Stomach (tissue), 19 donors: ENCODE measurements at places on chromosomes 13 and 19.

- no peak for DNase-seq
These were observed 89.2 kb upstream of the WASF3 start for GRCh38 chr13:26468265-26468801.

DNA sequence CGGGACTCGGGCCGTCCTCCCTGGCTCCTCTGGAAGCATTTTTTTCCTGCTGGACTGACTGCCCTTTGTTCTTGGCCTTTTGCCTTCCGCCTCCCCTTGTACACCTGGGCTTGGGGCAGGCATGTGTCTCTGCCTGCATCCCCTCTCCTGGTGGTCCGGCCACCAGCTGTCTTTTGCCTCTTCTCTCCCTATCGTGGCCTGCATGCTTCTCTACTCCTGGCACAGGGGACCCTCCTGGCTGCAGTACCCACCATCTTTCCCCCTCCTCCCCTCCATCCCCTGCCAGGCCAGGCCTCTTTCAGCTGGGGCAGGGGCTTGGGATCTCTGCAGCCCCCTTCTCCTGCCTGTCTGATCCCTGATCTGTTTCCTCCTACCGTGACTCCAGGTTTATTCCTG lies 12.1 kb downstream of the WTIP start:
- no peak for DNase-seq

DNA sequence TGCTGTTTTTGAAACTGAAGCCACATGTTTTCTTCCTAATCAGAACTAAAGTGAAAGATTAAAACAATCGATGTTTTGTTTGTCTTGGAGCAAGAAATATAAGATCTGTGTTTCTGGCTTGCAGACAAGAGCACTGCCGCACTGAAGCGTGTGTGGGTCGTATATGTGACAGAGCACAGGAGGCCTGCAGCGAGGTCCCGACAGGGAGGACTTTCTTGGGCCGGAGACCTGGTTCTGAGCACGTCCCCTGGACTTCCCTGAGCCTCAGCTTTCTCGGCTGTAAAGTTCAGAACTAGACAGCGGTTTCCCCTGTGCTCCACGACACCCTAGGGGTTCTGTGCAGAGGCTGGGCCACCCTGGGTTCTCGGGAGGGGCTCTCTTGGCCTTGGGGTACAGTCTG lies 60.5 kb downstream of the GADD45B start:
- no peak for DNase-seq

- no peak for DNase-seq
These were observed 80.8 kb downstream of the TNFSF11 start for GRCh38 chr13:42654722-42655121.

DNA sequence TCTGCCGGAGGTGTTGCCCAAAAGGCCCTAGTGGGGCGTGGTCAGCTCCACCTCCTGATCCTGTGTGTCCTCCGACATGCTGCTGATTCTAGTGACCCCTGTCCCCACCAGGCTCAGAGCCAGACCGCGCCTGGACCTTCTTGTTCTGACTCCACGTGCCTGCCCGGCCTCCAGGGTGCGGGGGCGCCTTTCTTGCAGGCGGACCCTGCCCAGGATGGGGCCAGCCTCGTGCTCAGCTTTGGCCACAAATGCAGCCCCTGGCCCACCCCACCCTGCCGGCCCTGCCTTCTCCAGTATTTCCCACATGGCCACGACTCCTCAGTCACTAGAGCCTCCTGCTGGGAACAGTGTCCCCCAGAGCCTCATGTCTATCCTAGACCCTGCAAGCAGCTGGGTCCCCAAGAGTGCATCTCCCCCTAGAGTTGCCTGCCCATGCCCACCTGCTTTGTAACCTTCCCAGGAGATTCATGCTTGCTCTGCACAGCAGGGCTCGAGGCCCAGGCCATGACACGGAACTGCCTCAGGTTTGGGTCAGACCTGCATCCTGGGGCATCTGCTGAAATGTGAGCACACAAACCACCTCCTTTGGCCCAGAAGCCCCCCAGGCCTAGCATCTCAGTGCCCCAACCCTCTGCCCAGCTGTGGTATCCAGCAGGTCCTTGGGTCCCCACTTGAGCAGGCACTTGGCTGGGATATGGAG lies 27.0 kb downstream of the TMEM161A start:
- no peak for DNase-seq

DNA sequence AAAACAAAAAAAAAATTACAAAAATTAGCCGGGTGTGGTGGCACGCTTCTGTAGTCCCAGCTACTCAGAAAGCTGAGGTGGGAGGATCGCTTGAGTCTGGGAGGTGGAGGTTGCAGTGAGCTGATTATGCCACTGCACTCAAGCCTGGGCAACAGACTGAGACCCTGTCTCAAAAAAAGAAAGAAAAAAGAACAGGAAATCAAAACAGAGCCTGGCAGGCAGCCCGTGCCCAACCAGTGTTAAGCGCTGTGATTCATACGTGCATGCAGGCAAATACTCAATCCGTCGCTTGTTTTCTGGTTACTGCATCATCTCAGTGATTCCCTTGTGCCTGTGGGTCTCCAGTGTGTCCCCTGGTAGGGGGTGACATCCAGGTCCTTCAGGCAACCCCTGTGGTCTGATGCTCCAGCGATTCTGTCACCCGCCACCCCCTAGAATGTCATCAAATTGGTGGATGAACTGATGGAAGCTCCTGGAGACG lies 18.1 kb downstream of the DDX39A start:
- no peak for DNase-seq

DNA sequence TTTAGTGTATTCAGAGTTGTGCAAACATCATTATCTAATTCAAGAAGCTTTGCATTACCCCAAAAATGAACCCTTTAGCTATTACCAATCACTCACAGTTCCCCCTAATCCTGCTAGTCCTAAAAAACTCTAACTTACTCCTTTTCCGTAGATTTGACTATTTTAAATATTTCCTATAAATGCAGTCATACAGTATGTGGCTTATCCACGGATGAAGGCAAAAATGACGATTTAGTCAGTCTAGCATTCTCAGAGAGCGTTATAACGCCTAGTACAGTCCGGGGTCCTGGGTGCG lies 587 bp upstream of the ZNF383 start:
- no peak for DNase-seq

DNA sequence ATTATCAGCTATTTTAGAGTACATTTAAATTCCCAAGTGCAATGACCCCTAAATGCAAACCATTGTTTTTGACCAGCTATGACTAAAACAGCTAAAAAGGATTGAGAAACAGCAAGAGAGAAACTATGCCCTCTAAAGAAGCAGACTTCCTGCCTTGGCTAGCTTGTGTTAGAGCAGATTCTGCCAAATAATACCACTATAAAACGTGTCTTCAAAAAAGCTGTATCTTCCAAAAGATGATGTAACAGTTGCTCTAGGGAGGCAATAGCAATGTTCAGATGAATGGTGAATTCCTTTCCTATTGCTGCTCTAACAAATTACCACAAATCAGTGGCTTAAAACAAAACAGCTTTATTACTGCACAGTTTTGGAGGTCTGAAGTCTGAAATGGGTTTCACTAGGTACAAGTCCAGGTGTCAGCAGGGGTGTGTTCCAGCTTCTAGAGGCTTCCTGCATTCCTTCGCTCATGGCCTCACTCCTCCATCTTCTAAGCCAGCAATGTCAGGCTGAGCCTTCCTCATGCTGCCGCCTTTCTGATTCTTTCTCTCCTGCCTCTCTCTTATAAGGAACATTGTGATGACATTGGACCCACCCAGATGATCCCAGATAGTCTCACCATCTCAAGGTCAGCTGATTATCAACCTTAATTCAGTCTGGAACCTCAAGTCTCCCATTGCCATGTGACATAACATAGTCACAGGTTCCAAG lies 84.5 kb downstream of the LRRC63 start:
- DNase-seq, result peak; percentile 56
